ENCODE measurements at places on chromosomes 3 and 15. TPM values are rescaled to one million over a fixed set of nuclear protein-coding genes. Genes with fewer than 3 reads are reported as not detected.

Gene CFAP20DC
- total RNA-seq: 0.65 TPM

DNA sequence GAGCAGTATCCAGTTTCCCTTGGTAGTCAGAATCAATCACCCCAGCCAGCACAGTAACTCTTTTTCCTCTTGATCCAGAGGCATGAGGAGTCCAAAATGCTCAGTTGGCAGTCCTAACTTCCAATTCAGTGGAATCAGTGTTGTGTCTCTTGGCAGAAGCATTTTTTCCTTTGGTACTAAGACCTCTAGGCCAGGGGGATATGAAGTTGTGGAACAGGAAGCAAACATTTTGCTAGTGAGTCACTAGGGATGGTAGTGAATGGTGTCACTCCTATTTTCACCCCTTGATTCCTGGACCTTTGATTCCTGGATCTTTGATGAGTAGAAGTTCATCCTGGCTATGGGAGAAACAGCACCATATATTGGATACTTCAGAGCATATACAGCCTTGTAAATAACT, 70.5 kb upstream of the ALDH1A3 start:
- DNase-seq: no peak

GRCh38 chr3:191119415-191120295, 79.4 kb upstream of the OSTN start:
- no peak for DNase-seq

DNA sequence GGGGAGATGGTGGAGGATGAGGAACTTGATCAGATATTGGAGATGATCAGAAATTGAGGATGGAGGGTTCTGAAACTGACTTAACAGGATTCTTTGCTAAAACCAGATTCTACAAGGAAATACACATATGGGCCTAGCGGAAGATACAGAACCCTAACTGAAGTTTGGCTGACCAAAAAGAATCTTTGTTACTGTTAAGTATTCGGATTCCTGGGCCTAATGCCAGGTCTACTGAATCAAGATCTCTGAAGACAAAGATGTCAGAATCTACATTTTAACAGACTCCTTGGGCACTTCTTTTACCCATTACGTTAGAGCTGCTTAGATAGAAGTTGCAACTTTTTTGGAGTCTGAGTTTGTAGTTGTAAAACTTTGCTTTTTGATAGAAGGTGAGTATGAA, 137.7 kb downstream of the FNDC3B start:
- no peak for DNase-seq

- no peak for DNase-seq
Measured at GRCh38 chr15:75023872-75024636, 664 bp downstream of the PPCDC start.

DNA sequence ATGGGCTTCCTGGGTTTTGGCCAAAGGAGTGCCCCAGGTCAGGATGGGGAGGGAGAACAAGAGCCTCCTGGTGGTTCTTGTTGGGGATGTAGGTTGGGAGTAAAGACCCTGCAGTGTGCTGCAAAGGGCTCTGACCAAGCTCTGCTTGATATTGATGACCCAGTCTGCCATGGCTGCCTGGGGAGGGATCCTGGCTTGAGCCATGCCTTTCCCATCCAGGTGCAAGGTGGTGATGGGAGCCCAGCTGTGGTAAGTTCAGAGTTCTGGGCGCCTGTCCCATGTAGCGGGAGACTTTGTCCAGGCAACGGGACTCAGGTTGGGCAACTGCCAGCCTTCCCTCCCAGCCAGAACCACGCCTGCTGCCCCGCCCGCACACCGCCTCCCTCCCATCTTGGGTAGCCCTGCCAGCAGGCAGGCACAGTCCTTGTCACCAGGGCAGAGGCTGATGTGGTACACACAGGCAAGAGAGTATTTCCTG, 2.6 kb downstream of the GNAI2 start:
- peak; percentile 93 for DNase-seq

GRCh38 chr15:52391069-52391468, 95.5 kb upstream of the MYO5C start:
- DNase-seq: no peak

Gene LEKR1
- 1.4 TPM for total RNA-seq

Gene UROC1
- total RNA-seq: not detected

DNA sequence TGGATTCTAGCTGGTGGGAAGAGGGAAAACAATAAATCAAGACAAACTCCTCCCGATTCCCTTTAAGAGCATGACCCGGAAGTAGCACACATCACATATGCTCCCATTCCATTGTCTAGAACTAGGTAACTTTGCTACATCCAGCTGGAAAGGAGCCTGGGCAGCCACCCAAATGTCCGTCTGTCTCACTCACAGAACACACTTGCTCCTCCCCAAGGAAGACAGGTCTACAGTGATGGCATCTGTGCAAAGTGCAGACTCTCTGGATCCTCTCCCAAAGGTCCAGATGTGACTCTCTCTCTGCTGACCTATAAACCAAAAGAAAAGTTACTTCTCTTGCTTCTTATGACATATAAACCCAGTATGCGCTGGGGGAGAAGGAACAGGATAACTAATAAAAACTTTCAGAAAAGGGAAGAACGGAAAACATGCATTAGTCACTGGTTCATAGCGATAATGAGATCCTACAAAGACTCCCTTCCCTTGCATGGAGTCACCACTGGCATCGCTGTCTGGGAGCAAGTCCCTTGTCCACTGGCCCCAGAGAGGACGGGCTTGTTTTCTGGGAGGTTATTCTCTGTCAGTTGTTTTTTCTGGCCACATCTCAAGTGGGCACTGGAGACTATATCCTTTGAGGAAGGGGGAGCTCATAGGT, 29.8 kb upstream of the EPHB3 start:
- no peak for DNase-seq

DNA sequence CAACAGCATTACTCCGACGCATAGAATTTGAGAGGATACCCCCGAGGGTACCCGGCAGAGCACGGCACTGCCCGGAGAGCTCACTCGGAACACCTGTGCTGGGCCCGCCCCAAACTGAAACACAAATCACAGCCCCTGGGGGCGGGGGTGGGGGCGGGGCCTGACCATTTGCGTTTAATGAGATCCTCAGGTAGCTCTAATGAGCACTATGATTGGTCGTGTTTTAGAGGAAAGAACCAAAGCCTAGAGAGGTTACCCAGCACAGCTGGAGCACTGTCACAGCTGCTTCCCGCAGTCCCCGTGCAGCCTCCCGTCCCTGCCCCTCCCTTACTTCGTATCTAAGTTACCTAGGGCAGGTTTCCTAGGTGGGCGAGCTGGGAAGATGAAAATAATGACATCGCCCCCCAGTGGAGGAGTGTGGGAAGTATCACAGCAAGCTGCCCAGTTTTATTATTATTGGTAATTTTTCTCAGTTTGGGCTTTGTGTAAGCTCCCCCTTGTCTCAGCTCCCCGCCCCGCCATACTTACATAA, 187.1 kb downstream of the PDE8A start:
- DNase-seq: no peak

DNA sequence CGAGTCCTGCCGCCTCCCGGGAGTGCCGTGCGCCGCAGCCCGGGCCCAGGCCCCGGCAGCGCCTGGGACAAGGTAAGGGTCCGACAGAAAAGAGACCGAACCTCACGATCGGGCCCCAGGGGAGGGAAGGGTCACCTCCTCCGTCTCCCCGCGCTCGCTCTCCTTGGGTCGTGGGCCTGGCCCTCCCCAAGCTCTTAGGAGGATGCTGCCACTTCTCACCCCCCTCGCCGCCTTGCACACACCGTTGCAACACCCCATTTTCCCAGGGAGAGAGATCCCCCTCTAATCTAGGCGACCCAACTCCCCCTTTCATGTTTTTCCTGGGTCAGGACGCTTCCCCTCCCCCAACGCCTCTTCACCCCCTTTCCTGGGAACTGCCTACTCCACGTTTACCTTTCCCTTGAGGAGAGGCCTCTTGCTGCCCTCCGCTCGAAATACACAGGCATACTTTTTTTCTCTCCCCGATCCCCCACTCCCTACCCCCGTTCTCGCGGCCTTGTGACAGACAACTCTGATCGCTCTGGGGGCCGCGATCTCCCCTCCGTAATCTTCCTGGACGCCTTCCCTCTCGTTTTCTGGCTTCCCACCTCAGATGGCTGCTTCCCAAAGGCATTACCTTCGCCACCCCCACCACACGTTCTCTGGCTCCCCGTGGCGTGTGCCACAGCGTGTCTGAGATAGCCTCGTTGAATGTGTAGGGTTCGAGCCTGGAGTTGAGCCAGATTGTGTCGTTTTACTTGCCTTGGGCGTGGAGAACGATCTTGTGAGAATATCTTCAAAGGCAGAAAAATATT, 688 bp downstream of the SETD5 start:
- DNase-seq: peak; percentile 83

GRCh38 chr15:70062321-70062956, 35.3 kb downstream of the TLE3 start:
- peak; percentile 88 for DNase-seq

Gene PLA2G4F
- not detected for total RNA-seq

Gene NOX5
- total RNA-seq: 0.10 TPM

GRCh38 chr3:37154668-37155314, 19.6 kb downstream of the LRRFIP2 start:
- DNase-seq: no peak

DNA sequence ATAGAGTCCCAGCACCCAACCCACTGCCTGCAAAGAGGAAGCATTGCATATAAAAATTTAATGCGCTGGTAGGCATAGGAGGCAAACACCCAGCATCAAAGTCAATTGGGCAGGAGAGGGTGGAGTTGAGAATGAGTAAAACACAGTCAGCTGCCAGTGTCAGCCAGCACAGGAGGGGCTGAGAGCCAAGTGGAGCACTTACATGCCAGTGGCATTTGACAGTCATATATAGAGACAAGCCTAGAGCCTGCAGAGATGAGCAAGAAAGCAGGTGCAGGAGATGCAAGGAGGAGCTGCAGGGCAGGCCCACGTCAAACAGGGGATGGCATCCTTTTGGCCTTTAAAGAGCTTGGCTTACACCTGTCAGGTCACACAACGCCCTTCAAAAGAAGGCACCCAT, 27.6 kb upstream of the ZFAND6 start:
- DNase-seq: no peak

DNA sequence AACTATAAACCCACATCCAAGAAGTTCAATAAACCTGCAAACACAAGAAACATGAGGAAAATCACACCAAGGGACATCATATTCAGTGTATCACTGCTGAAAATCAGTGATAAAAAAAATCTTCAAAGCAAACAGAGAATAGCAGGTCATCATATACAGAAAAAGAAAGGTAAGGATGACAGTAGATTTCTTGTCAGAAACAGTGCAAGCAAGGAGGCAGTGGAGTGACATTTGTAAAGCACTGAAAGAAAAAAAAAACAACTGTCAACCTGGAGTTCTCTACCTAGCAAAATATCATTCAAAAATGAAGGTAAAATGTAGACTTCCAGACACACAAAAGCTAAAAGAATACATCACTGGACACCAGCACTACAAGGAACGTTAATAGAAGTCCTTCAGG, 71.5 kb downstream of the TRPC1 start:
- DNase-seq: no peak

DNA sequence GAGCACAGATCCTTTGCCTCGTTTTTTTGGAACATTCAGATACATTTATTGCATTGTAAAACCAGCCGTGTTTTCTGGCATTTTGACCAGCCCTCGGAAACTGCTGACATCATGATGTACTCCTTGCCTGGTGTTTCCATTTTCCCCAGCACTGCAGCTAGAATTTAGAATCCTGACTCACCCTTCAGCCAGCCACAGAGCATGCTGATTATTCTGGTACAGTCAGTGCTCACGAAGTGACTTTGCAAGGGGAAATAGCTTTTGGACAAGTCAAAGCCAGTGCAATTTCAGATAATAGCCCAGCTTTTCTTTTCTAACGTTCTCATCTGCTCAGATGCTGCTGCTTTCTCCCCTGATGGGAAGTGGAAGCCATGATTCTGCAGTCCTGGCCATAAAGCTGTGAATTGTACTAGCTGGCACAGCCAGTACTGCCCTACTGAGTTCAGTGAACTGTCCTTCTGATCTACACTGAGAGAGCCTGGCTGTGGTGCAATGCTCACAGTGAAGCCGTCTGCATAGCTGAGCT, 12.1 kb upstream of the CNBP start:
- DNase-seq: peak; percentile 85
